COR-L47 (cell line): ENCODE measurements at places on chromosomes 16 and 17.

DNA sequence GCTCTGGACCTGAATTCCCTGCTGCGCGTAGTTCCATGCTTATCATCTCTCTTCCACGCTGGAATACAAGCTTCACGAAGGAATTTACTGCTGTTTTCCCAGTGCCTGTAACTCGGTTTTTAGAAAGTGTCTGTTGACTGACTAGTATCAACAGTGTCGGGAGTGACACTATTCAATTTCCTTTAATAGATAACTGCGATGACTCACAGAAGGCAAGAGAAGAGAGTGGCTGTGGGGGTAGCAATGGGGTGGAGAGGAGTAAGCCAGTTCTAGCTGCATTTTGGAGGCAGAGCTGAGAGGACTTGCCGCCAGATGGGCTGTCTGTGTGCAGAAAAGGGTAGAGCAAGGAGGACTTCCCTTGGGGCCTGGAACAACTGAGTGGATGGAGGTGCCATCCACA lies 25.2 kb downstream of the B4GALNT2 start:
- no peak for DNase-seq

DNA sequence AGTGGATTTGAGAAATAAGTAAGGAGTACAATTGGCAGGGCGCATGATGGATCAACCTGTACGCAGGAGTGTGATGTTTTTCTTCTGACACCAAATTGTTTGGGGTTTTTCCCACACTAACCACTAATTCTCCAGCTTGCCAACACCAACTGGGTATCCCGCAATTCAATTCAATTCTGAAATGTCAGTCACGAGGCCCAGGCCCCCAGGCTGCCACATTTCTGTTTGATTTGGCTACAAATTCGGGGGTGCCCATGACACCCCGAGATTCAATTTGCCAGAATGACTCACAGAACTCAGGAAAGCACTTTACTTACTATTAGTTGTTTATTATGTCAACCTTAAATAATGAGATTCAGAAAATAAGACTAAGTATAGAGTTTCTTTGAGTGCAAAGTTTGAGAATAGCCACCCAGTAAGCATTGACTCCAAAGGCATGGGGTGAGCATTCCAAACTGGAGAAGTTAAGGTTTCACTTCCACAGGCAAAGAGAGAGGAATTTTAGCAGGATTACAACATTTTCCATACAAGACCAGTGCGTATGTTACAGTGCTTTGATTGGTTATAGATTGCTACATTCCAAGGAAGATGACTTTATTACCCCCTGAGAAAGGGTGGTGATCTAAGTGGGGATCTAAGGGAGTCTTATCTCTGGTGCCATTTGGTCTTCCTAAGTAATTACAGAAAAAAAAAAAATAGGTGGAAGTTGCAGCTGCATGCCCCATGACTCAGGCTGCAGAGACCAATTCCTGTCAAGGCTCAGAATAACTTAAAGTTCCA lies 11.5 kb downstream of the SLC46A1 start:
- no peak for DNase-seq

GRCh38 chr17:9072696-9073339 lies 51.5 kb downstream of the NTN1 start:
- DNase-seq, result no peak

DNA sequence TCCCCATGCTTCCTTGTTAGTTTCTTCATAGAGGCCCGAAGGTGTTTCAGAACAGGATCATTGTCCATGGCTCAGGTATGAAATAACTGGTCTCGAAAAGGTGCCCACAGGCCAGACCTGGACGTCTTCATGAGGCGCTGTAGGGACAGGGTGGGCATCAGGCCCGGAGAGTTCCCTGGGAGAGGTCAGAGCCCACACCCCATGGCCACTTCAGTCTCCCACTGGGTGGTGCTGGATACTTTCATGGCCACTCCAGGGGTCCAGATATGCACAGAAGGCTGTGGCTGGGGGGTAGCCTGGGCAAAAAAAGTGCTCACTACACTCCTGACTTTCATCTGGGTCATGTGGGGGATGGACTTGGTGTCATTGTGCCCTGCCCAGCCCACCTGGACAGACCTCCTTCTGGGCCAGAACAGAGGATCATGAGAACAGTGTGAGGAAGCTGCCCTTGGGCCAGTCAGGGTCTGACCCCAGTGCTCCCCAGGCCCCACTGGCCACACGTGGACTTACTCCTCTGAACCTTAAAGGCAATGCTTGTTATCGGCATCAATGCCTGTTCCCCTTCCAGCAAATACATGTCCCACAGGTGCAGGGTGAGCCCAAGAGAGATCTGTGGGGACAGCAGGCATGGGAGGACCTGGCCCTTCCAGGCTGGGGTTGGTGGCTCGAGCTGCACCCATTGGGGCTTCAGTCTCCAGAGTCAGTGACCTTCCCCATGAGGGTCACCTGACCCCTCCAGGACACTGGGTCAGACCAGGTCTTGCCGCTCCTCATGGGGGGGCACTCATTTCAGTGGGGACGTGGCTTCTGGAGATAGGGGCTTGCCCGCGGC lies 36.9 kb downstream of the LGALS9 start:
- DNase-seq, result no peak

- no peak for DNase-seq
Measured at GRCh38 chr16:56931271-56931891, 561 bp upstream of the HERPUD1 start.

DNA sequence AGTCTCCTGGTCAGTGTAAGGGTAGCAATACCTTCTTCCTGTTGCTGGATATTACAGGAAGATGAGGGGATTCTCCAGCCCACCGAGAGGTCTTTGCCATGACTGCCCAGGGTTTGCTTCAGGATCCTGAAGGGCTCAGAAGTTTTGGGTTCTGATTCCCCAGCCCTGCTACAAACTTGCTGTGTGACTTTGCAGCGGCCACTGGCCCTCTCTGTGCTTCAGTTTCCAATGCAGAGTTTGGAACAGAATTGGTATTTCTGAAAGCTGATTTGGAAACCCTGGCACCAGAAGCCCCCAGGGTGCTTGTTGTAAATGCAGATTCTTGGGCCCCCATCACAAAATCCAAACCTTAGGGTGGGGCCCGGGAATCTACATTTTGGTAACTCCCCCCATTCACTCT lies 14.7 kb downstream of the KCNG4 start:
- no peak for DNase-seq

GRCh38 chr17:29291163-29291752 lies 2.7 kb downstream of the NUFIP2 start:
- peak; percentile 48 for DNase-seq

DNA sequence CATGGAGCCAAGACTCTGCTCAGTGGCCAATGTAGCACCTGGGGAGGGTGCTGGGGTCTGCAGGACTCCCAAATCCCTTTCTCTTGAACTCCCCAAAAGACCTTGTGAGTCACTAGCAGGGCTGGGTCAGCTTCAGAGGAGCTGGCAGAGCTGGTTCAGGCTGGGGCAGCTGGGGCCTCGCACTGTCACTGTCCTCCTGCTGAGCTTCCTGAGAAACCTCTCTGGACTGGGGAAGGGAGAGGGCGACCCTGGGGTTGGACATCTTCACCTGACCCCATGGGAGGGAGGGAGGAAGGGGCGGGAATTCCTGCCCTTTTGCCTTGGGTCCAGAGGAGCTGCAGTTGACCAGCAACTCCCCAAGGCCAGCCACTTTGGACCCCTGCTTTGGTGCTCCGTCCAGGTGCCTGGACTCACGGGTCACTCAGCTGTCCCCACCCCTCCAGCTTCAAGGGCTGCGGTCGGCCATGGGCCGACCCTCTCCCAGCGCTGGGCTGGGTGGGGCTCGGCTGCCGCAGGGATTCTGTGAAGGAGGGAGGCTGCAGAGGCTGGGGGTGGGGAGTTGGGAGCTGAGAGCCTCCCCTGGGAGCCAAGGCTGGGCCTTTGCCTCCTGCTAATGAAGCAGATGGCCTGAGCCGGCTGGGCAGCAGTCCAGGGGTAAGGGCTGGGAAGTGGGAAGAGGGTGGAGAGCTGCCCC lies 9.2 kb downstream of the FMNL1 start:
- DNase-seq, result no peak

DNA sequence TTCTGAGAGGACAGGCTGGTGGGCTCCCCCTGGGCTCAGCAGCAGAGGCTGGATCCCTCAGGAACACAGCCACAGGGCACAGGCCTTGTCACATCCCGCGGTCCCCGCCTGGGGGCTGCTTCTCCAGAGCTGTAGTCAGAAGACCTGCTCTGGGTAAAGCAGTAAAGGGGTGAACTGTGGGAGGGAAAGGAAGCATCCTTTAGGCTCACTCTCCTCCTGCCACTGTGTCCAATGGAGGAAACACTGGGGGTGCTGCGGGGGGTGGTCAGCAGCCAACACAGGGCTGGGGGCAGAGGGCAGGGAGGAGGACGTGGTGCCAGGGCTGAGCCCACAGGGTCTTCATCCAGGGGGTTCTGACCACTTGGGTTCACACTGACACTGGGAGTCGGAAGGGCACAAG lies 5.0 kb upstream of the SLC38A8 start:
- no peak for DNase-seq

- no peak for DNase-seq
Measured at GRCh38 chr16:22635357-22635761, 124.7 kb downstream of the NPIPB5 start.

DNA sequence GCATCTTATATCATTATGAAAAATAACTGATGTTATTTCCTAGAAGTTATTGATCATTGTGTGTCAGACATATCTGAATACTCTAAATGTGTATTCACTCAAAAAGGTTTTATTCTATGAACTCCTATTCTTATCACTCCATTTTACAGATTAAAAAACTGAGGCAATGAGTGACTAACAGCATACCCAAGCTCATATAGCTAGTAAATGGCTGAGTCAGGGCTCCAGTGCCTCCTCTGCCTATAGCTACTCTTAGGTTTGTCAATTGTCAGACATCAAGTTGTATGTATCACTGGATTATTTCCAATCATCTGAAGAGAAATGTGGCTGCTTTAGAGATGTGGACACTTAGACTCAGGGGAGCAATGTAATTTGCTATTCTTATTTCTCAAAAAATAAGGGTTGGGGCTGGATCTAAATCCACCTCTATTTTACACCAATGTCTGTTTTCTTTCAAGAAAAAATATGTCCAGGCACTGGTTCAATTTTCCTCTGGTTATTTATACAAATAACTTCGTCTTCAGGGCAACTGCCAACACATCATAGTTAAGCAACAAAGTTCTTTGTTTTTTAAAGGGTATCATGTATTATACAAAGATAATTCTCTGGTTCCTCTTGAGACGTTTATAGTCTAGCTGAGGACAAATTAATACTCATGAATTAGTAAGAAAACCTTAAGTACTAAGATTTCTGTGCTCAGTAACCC lies 328.9 kb upstream of the MAF start:
- DNase-seq, result no peak

- no peak for DNase-seq
Measured at GRCh38 chr16:8768692-8769091, 28.7 kb downstream of the TMEM186 start.

DNA sequence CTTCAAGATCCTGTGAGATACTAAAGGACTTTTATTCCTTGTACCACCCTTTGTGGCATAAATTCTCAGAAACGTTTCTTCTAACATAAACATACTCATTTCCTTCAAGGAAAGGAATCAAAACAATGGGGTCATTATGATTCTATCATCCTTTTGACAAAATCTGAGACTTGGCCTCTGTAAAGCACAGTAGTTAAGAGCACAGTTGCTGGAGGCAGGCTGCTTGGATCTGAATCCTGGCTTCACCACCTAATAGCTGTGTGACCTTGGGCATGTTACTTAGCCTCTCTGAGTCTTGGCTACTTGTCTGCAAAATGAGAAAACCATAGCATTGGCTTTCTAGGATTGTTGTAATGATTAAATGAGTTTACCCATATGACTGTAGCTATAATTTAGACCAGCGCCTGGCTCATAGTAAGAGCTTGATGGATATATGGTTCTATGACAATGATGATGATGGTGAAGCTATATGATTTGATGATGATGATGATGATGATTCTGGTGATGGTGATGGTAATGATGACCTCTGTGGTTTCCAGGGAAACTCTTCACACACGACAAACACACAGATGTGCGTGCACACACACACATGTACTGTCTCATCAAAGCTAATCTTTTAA lies 6.1 kb upstream of the KRT31 start:
- DNase-seq, result no peak

- no peak for DNase-seq
Measured at GRCh38 chr17:422196-422930, 69.8 kb upstream of the RPH3AL start.

GRCh38 chr16:67017810-67018488 lies 11.0 kb upstream of the CBFB start:
- DNase-seq, result peak; percentile 95

DNA sequence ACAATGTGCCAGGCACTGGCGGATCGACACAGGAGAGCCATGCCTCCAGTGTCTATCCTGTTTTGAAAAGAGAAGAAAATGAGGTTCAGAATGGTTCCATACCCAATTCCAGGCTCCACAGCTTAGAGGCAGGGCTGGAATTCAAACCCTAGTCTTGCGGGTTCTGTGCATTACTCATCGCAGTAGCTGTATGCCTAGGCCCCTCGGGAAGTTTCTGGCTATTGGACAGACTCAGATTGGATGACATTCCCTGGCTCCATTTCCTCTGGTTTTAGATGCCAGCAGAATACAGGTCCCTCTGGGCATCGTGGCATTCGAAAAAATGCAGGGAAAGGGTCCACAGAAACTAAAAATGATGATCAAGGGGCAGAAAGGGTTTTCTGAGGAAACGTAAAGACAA lies 184.7 kb downstream of the COPRS start:
- no peak for DNase-seq

DNA sequence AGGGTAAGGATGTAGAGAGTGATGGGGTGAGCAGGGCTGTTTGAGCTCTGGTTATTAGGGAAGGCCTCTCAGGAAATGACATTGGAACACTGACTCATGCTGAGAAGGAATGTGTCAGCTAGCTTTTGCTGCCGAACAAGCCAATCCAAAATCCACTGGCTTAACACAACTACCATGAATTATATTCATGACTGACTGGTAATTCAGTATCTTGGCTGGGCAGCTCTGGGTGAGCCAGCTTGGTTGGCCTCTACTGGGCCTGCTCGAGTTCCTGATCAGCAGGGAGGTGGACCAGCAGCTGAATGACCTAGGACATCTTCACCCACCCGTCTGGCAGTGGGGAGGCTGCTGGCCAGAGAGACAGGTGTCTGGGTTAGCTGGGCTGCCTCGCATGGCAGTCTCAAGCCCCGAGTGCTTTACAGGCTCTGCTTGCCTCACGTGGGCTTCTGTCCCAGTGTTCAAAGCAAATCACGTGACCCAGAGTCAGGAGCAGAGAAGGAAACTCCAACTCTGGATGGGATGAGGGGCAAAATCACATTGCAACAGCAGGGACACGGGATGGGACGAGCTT lies 209.4 kb downstream of the KATNIP start:
- DNase-seq, result no peak

DNA sequence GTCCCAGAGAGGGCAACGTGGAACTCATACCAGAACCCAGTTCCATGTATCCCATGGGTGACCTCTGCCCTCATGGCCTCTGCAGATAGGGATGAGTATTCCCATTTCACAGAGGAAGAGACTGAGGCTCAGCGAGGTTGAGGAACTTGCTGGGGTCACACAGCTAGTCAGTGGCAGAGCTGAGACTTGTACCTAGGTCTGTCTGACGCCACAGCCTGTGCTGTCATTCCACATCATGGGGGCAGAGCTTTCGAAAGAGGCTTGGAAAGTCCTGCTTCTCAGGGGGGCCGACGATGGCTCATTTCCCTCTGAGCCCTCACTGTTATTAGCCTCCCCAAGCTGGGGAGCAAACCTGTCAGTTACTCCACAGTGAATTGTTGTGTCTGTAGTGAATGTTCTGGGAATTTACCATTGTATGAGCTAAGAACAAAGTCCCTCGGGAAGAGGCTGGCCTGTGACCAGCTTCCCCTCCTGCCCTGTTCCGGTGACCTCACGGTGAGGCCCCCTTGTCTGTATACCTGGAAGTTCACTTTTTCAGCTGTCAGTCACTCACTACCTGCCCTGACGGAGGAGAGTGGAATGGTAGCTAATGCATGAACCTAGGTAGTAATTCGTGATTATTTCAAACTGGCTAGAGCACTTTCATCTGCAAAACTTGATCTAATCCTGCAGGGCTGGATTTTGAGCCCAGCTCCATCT lies 8.9 kb downstream of the METTL22 start:
- no peak for DNase-seq
